ENCODE measurements at places on chromosomes 13 and 19.

DNA sequence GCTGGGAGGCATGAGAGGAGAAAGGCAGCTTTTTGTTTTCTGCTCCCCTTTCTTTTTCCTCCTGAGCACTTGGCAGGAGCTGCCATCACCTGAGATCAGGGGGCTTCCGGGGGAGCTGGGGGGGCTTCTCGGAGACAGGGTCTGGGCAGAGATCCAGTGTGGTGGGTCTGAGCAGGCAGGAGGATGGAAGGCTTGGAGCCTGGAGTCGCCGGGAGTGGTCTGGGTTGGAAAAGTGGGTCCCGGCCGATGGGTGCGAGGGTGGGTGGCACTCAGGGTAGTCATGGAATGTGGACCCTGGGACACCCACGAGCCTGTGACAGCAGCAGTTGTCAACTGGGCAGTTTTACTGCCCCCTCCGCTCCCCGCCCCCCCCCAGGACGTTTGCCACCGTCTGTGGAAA is 2.2 kb upstream of the ADM5 start:
- no peak for DNase-seq

GRCh38 chr19:56476651-56477428 is at the start of gene ZNF667:
Gene ZNF667 (minus strand): TSS chr19:56477345. CDS start chr19:56462370, 14,975 bp downstream.
- peak; percentile 3 for DNase-seq

DNA sequence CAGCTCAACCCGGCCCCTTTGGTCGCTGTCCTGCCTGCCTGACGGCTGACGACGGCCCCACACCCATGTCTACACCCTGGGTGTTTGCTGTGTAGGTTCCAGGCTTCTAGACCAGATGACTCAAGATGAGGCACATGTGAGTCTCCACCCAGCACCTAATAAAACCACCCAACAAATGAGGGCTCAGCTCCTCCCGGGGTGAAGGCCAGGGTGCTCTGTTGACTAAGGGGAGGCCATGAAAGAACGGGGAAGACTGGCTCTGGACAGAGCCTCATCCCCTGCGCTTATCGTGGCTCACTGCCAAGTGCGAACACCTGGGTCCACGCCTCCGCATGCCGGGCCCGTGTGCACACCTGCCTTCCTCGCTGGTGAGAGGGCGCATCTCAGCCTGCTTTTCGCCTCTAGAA is 39.6 kb downstream of the COL4A2 start:
- no peak for DNase-seq

- no peak for DNase-seq
Observed at GRCh38 chr19:13146763-13147563, 3.2 kb downstream of the STX10 start.

- DNase-seq = peak; percentile 73
Observed at GRCh38 chr19:13195678-13196077, 45.5 kb downstream of the IER2 start.

GRCh38 chr13:99206226-99206625 is 5.6 kb downstream of the UBAC2 start:
- DNase-seq = no peak

- DNase-seq = no peak
Observed at GRCh38 chr19:8500158-8500557, 2.3 kb downstream of the PRAM1 start.
